C1 segment of cervical spinal cord (tissue), 14 donors: ENCODE measurements at places on chromosomes 1 and 21.

GRCh38 chr1:240816472-240816871 lies 204.5 kb upstream of the GREM2 start:
- DNase-seq: no peak

- DNase-seq: no peak
Observed at GRCh38 chr21:25850126-25850842, 115.5 kb downstream of the GABPA start.

- DNase-seq: no peak
Observed at GRCh38 chr1:99661780-99662179, 15.9 kb downstream of the PALMD start.

- no peak for DNase-seq
Observed at GRCh38 chr21:45985471-45986315, 4.1 kb downstream of the COL6A1 start.

DNA sequence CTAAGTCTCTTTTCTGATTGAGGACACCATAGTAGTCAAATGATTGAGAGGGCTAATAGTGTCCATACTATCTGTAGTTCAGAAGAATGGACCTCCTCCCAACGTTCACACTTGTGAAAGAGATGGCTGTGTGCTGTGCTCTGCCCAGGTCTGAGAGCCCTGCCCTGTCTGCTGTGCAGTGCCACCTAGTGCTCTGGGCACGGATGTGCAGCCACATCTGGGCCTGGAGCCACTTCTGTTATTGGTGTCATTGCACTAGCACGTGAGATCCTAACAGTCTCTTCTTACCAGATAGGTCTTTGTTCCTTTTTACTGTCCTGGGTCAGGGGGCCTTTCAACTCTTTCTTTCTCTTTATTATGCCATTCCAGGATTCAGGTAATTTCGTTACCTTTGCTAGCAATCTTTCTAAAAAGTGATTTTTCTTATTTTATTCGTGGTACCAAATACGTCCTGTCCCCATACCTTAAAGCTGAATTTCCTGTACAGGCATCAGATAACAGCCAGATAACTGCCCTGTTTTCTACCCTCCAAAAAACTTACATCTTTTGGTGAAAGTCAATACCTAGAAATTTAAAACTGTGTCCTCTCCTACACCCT lies 21.7 kb downstream of the INTS3 start:
- peak; percentile 55 for DNase-seq

- peak; percentile 34 for DNase-seq
Observed at GRCh38 chr1:76083189-76083588, 8.6 kb downstream of the ST6GALNAC3 start.

- no peak for DNase-seq
Observed at GRCh38 chr1:234556245-234556943, 53.6 kb downstream of the IRF2BP2 start.

- DNase-seq: no peak
Observed at GRCh38 chr1:24329797-24330543, 10.8 kb downstream of the GRHL3 start.

- DNase-seq: no peak
Observed at GRCh38 chr1:162144268-162144667, 74.8 kb downstream of the NOS1AP start.

GRCh38 chr1:161180639-161181038 lies 3.3 kb upstream of the B4GALT3 start:
- no peak for DNase-seq

DNA sequence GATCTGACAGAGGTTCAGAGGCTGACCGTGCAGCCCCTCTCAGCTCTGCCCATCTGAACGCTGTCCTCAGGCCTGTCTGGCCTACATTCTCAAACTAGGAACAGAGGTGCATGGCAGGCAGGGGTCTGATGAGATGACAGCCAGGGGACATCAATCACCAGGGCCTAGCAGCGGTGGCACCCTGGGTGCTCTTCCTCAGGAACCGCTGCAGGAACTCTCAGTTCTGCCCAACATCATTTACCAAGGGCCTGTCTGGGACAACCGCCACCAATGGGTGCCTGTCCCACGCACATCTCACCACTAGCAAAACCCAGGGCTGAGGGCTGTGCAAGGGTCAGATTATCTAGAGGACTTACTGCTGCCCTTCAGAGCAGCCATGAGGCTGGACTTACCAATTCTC lies 245.7 kb downstream of the TOMM20 start:
- no peak for DNase-seq

GRCh38 chr1:213394837-213395236 lies 343.8 kb downstream of the RPS6KC1 start:
- DNase-seq: no peak

GRCh38 chr1:113012149-113012548 lies 56.2 kb upstream of the SLC16A1 start:
- no peak for DNase-seq

DNA sequence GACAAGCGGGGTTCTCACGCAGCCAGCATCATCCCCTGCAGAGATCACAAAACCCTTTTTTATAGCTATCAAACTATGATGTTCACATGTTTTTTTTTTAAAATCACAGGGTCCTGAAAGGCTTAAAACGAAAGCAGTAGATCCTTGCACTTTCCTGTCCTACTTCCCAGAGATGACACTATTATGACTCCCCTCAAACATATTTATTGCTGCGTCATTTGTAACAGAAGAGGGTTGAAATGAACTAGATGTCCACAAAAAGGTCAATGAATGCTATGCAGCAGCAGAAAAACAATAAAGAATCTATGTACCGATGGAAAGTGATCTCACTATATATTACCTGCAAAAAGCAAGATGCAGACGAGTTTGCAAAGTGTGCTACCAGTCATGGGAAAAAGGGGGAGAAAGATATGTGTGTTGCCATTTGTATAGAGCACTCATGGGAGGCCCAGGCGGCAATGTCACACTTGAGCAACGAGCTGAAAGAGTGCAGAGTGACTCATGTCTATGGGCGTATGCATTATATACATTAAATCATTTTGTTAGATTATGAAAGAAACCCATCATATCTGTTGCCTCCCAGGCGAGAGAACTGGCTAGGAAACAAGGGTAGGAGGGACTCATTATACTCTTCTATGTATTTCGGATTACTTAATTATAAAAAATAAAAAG lies 68.9 kb upstream of the PARP1 start:
- DNase-seq: no peak

DNA sequence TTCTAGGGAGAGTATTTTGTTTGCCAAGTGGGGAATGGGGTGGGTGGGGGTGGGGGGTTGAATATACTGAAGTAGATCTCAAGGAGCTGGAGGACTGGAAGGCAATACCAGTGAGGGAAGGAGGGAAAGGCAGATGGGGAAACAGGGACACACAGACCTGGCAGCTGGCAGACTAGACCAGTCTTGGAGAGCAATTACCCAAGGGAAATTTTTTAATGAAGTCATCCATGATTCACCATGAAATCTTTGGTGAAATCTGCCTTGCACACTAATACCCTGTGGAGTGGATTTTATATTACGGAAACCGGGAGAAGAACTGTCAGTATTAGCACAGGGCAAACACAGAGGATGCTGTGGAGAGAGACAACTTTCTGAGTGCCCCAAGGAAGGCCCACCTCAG lies 29.7 kb upstream of the MARK1 start:
- no peak for DNase-seq

- peak; percentile 31 for DNase-seq
Observed at GRCh38 chr1:111948209-111949171, 41.0 kb downstream of the KCND3 start.

DNA sequence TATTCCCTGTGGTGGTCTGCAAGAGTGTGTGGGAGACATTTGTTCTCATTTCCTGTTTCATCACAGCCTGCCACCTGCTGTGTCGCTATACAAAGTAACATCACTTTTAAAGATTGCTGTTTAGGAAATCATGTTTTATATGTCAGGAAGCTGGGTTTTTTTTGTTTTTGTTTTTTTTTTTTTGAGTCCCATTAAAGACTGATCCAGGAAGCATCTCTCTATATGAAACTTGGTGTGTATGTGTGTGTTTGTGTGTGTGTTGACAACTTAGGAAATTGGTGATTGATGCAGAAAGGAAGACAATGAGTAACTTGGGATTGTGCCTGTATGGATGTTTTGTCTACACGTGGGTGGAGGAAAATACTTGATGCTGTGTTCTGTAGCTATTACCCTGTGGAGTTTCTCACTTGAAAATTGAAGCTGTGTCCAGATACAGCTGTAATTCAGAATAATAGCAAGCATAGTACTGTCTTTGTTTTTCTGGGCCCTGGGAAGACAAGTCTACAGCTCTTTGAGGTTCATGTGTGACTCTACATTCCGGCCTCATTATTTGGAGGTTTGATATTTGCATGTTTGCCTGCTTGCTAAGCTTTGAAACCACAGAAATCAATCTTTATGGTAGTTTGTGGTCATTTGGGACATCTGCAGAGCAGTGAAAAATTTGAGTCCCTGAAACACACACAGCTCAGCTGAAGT lies 47.9 kb downstream of the LAMC1 start:
- no peak for DNase-seq

- DNase-seq: no peak
Observed at GRCh38 chr1:174988539-174988938, 11.2 kb upstream of the CACYBP start.

DNA sequence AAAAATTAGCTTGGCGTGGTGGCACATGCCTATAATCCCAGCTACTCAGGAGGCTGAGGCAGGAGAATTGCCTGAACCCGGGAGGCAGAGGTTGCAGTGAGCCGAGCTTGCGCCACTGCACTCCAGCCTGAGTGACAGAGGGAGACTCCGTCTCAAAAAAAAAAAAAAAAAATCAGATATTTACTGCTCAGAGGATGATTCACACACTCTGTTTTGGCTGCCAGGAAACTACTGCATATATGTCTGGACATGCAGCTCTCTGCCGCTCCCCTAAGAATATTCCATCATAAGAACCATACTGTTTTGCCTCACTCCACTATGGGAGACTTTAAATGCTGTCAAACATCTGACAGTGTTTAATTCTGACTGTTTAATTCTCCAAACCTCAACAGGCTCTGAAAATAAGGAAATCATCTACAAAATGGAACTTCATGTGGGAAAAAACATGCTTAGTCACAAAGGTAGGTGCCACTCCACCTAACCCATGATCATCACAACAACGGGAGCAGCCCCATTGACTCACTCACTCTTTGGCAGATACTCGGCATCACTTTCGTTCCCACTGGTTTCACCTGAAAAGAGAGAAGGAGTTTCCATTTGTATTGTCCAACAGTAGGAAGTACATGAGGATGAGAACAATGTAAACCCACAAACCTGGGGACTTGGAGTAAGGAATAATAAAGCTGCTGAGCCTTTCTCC lies 29.3 kb upstream of the BCAS2 start:
- no peak for DNase-seq

DNA sequence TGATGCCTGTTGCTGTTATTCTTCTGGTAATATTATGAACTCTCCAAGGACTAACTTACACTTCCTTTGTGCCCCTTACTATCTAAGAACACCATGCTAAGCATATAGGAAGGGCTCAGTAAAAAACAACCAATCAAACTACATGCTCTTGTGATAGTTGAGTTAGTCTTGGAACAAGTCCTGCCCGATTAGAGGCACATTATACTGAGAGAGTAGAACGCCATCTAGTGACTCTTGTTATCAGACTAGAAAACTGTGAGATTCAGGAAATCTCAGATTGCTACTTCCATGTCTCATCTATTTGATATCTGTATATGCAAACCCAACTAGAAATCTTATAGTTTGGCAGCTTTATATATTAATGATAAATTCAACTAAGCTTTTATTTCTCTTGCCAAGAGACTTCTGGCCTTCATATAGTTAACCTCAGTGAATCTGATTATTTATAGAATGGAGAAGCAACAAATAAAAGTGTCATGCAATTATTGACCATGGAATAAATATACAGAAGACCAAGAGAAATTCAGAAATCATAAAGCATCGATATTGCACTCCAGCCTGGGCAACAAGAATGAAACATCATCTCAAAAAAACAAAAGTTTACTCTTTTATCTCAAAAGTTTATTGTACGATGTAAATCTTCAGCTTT lies 7.8 kb upstream of the SRRM1 start:
- DNase-seq: no peak

- no peak for DNase-seq
Observed at GRCh38 chr1:107183011-107183410, 42.2 kb downstream of the NTNG1 start.

- DNase-seq: no peak
Observed at GRCh38 chr1:32341971-32342370, 5.9 kb upstream of the MARCKSL1 start.

DNA sequence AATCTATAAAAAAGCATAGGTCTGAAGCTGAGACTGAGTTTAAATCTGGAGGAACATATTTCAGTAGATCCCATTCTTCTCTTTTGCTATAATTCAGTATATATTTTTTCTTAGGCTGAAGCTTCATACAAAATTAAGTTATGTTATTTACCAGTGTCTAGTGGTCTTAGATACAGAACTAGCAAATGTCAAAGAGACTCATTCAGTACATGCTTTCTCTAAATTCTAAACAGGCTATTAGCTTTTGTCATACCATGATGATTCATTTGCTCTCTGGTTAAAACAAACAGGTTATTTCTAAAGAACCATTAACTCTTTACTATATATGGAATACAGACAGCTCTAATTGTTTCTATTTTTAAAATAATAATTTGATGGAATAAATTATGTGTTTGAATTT lies 1170.2 kb upstream of the PRMT6 start:
- DNase-seq: no peak

DNA sequence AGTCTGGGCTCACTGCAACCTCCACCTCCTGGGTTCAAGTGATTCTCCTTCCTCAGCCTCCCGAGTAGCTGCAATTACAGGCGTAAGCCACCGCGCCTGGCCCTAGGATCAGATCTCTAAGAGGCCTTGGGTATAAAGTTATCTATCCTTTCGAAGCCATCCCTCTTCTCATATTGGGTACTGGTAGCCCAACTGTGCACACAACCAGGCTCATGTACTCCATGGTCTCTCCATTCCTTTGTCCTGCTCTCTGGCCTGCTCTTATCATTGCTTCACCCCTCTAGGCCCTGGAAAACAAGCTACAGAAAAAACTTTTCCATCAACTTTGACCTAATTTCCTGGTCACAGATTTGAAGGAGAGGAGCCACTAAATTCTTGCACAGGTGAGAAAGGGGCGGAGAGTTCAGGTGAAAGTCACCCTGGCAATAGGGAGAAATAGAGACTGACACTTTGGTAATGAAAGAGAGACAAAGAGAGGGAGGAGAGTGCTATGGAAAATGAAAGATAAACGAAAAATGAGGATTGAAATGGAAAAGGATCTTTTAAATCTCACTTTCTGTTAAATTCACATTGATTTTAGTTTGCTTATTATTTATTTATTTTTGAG lies 6.0 kb downstream of the TXNIP start:
- DNase-seq: no peak

DNA sequence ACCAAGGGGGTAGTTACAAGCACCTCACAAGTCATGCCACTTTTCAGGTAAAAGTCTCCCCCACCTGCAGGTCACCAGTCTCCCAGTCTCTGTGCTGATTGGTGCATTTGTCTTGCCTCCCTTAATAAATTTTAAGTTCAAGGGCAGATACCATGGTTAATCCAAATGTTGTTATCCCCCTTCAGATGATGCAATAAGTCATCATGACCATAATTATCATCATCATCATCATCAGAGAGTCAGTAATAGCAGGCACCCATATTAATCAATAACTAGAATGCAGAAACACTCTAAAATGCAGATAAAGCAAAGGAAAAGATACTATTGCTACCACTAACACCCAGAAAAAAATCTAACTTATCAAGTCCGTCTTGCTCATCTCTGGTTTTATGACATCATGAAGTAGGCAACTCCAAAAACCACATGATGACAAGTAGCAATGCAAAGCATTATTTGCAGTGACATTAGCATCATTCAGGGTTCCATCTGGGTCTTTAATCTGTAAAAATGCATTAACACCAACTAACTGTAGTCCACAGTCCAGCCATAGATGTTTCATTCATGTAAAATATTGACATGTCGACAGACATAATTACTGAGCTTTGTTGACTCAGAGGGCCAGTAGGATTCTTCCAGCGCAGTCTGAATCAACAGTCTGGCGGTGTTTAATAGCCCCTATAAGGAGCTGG lies 492.0 kb upstream of the RUNX1 start:
- DNase-seq: no peak
